Stimulated activated CD8-positive, alpha-beta memory T cell treated with anti-CD3 and anti-CD28 coated beads, Interleukin-7, amount 100 ng/mL, for 1 hour (primary cell): ENCODE measurements at places on chromosomes 11 and 22.

GRCh38 chr11:57798905-57799559, 37.4 kb downstream of the CTNND1 start:
- no peak for DNase-seq

GRCh38 chr11:113736323-113736722, 30.2 kb upstream of the TMPRSS5 start:
- no peak for DNase-seq

- no peak for DNase-seq
These were observed 655.6 kb upstream of the CNTN5 start for GRCh38 chr11:98365190-98365589.

GRCh38 chr11:105004021-105004420, 18.9 kb downstream of the CASP5 start:
- no peak for DNase-seq

GRCh38 chr11:2136209-2136951, 2.8 kb downstream of the IGF2 start:
- no peak for DNase-seq

GRCh38 chr11:65109231-65110198, 2.2 kb upstream of the TM7SF2 start:
- DNase-seq = no peak

- no peak for DNase-seq
These were observed 18.8 kb downstream of the SCGB1A1 start for GRCh38 chr11:62437616-62438015.

DNA sequence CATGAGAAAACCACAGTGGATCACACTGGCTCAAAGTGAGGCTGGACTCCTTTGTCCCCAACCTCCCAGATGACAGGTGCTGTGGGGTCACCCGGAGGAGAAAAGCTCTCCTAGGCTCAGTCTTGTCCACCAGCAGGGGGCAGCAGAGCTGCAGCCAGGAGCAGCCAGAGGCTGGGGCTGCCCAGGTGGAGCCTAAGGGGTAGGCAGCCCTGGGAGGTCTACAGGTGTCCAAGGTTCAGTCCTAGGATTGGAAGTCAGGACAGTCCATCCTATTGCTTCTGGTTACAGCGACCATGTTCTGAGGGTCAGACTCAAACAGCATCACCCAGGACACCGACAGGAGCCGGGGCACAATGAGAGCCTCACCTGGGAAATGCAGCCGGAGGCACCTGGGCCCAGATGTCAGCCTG, 77.6 kb upstream of the IGLL5 start:
- DNase-seq = peak; percentile 48

- DNase-seq = no peak
These were observed 45.3 kb downstream of the CADM1 start for GRCh38 chr11:115458877-115459276.

DNA sequence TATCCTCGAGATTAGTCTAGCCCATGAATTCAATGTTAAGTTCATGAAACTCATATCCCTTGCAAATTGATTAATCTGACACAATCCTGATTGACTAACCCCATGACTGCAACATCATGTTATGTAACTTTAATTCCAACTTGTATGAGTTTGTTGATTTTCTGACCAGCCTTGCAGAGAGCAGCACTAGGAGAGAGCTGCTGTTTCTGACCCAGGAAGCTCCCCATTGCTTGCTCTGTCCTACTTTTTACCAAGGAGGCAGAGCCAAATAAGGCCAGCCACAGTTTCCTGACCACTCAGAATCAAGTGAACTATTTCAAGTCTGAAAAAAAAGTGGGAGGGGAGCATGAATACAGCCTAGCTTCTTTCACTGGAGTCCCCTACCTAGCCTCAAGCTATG, 13.2 kb downstream of the MPZL3 start:
- DNase-seq = no peak

DNA sequence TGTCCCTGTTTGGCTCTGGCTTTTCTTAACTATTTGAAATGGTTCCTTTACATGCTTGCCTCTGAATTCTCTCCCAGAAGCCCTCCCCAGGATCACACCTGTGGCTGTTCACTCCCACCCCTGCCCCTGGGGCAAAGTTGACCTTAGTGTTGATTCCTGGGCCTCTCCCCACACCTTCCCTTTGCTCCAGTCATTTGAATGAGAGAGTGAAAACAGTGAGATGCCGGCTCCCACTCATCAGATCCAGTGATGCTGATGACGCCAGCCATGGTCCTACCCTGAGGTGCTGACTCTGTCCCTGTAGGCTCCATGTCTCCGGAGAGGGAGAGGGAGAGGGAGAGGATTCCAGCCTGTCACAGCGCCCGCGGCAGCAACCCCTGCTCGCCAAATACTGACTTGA, 40.7 kb downstream of the LRP5 start:
- no peak for DNase-seq

DNA sequence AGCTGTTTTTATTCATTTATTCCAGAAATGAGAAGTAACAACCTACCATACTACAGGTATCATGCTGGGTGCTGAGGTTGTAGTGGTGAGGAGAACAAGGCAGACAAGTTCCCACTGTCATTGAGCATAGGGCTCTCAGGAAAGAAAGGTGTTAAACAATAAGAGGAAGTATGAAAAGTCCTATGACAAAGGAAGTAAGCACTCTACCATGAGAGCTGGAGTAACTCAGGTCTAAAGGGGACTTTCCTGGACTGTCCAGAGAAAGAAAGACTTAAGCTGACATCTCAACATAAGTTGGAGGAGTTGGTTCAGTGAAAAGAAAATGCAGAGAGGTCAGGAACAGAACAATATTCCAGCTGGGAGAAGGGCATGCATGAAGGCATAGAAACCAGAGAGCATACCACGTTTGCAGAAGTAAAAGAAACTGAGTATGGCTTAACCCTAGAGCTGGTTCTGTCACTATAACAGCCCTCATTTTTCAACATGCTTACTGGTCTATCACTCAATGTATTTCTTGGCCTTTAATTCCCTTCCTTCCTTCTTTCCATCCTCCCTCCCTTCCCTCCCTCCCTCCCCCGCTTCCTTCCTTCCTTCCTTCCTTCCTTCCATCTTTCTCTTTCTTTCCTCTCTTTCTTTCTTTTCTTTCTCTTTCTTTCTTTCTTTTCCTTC, 137.8 kb upstream of the BDNF start:
- DNase-seq = no peak

- no peak for DNase-seq
These were observed 19.0 kb downstream of the ZMAT5 start for GRCh38 chr22:29747832-29748231.

DNA sequence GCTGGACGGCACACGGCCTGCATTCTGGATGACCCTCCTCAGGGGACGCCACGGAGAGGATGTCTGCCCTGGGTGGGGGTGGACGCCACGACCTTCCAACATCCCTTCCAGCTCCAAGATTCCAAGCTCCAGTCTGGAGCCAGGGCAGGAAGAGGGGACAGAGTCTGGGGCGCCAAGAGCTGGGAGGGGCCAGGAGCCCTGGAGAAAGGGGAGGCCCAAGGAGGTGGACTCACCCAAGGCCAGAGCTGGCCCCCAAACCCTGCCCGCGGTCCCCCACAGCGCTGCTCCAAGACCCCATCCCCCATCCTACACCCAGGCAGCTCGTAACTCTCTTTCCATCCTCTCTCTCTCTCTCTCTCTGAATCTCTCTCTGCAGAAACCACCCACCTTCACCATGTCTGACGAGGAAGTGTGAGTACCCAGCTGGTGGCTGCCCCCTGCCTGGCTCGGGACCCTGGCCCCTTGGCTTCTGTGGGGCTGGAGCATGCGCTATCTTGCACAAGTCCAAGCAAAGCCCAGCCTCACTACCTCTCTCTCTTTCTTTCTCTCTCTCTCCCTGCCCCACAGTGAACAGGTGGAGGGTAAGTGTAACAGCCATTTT, 3.1 kb downstream of the TNNT3 start:
- DNase-seq = no peak

DNA sequence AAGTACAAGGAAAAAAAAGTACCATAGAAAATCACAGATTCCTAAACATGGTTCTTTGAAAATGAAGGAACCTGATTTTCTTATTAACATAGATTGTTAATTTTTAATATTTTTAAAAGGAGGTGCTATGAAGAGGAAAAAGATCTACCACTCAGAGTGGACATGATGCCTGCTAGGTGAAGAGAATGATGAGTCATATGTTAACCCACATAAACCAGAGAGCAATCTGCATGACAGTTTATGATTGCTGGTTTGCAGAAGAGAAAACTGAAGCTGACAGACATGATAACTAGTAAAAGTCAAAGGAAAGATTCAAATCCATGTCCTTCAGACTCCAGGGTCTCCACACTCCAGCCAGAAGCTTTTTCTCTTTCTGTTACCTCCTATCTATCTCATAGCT, 1231.7 kb downstream of the LRRC4C start:
- no peak for DNase-seq

DNA sequence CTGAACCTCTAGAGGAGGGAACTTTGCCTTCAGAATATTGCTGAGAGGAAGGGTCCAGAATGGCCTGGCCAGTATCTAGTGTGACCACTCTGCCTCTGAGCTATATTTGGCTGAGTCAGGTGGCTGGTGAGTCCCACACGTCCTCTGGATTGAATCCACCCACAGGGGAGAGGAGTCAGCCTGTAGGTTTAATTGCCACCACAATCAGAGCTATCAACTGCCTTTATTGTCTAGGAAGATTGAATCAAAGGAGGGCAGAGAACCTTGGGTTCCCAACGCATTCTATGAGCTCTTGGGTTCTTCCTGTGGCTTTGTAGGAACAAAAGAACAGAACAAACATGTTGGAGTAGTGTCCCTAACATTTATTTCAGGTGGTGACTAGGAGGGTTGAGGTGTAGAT, 67.7 kb downstream of the ST3GAL4 start:
- DNase-seq = no peak

DNA sequence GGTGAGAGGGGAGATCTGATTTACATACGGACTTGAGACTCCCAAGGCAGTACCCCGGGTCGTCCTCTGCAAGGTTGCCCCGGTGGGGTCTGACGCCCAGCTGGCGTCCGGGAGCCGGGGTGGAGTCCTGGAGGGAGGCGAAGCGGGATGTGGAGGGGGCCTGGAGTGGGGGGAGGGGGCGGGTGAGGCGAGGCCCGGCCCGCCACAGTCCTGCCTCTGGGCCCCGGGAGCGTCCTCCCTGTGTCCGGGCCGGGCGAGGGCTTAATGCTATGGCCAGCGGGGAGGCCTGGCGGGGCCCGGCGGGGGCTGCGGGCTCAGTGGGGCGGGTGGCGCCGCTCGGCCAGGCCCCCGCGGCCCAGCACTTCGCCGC, 2.4 kb upstream of the MYBPC3 start:
- DNase-seq = no peak

- DNase-seq = no peak
These were observed 185.9 kb upstream of the ZBED5 start for GRCh38 chr11:11043721-11044120.

DNA sequence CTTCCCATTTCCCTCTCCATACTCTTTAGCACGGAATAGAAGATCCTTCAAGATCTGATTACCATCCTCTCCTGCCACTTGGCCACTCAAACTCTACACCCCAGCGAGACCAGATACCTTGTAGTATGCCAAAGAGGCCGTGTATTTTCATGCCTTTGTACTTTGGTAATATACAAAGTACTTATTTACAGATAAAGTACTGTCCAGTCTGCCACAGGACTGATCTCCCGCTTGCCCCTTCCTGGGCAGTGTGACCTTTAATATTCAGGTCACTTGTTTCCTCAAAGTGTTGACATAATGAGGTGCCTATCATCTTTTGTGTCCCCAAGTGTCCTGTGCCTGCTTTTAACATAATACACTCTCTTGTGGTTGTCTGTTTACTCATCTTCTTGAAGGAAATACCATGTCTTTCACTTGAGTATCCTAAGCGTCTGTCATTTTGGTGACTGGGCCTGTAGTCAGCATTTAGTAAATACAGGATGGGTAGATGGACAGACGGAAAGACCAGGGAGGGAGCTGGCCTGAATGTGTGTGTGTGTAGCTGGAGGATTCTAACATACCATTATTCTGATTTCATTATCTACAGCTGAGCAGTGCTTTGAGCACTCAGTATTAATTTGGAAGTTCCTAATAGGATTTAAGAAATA, 137.4 kb downstream of the NAV2 start:
- DNase-seq = no peak

GRCh38 chr22:44557064-44557748, 59.2 kb upstream of the RTL6 start:
- no peak for DNase-seq

- DNase-seq = no peak
These were observed 15.4 kb upstream of the MPPED1 start for GRCh38 chr22:43396321-43396933.

DNA sequence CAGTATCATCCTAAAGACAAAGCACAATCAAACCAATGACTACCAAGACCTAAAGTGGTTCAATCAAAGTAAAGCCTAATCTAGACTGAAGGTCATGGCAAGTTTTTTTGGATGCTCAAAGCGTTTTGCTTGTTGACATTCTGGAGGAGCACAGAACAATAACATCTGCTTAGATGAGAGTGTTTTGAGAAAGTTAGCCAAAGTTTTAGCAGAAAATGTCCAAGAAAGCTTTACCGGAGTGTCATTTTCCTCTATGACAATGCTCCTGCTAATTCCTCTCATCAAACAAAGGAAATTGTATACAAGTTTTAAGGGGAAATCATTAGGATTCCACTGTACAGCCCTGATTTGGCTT, 256.9 kb upstream of the FAT3 start:
- DNase-seq = no peak

GRCh38 chr22:49968831-49969661, 8.5 kb downstream of the PIM3 start:
- DNase-seq = no peak

GRCh38 chr22:45169591-45170466, 6.1 kb downstream of the NUP50 start:
- DNase-seq = no peak
